ENCODE measurements at places on chromosomes 3 and 15.
A peak's percentile ranks its signal among the peaks of the same experiment; 100 is the strongest.

GRCh38 chr3:67196677-67197076 lies 198.6 kb downstream of the KBTBD8 start:
- no peaks in the 10 kb centered on the region for H3K27me3 ChIP-seq
- no peak for DNase-seq
- no peaks in the 10 kb centered on the region for H3K36me3 ChIP-seq
- H3K4me3 ChIP-seq = no peak overlapping the region

DNA sequence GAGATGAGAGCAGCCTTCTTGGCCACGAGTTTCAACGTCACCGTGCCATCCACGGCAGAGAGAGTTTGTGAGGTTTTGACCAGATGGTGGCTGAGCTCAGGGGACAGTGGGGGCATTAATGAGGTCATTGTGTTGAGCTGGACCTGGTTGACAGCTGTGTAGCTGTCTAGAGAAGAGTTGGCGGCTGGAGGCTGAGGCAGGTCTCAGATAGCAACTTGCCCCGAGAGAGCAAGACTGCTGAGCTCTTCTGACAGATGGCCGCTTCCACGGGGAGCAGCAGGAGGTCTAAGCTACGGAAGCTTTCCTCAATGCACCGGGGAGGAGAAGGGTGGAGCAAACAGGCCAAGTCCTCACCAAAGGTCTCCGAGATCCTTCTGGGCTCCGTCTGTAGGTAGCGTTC lies 44.8 kb upstream of the EIF5A2 start:
- no peaks in the 10 kb centered on the region for H3K4me1 ChIP-seq
- DNase-seq = no peak
- H3K27me3 ChIP-seq = no peaks in the 10 kb centered on the region

GRCh38 chr3:191141728-191142127 lies 57.3 kb upstream of the OSTN start:
- H3K27me3 ChIP-seq = no peaks in the 10 kb centered on the region
- H3K4me3 ChIP-seq = no peak overlapping the region
- no peaks in the 10 kb centered on the region for H3K36me3 ChIP-seq
- no peaks in the 10 kb centered on the region for H3K4me1 ChIP-seq
- no peak for DNase-seq
- no peak overlapping the region for H3K27ac ChIP-seq

DNA sequence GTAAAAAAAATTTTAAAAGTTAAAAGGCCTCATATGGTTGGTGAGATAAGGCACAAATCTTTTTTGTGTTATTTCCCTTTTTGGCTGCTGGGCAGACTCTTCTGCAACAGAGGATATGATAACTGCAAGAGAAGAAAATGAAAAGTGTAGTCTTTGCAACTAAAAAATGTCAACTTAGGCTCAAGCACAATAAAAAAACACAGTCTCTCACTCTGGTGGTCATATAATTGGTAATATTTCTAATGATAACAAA lies 15.4 kb downstream of the COMMD2 start:
- no peak for DNase-seq
- no peak overlapping the region for H3K27ac ChIP-seq
- no peak overlapping the region for H3K4me3 ChIP-seq
- H3K4me1 ChIP-seq = peaks cover 14% of the 10 kb centered on the region
- peaks cover 13% of the 10 kb centered on the region for H3K36me3 ChIP-seq
- H3K27me3 ChIP-seq = no peaks in the 10 kb centered on the region

DNA sequence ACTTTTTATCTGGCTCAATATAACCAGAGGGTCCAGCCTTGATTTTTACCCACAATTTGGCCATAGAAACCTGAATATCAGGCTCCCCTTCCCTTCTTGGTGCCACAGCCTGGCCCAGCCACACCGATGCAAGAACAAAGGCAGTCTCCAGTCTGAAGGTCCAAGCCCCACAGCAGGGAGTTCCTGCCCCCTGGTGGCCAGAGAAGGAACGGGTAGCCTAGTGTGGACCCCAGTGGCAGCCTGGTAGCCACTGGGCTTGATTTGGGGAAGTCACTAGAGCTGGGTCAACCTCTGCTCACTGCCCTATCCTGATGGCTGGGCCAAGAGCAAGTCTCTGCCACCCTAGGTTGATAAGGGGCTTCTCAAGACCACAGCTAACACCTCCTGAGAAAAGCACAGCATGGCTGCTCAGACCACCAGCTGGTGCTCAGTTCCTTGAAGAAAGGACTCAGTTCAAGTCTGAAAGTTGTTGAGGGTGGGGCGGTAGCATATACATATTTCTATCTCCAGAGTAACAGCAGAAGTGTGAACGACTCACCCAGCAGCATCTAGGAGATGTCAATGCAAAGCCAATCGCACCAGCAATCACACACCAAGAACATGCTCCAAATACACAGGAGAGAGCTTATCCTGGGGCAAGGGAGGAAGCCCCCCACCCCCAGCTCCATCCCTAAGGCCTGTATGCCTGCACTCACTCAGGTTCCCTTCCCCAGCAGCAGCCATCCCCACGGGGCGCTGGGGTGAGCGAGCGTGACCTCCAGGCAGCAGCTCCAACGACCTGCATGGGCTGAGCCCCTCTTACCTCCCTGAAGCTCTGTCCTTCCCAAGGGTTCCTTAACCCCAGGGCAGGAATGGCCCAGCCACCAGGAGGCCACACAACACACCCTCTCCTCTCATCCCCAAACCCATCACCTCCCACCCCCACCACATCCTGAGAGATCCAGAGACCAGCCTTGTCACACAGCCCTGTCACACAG lies 7.6 kb downstream of the PFKFB4 start:
- no peak overlapping the region for H3K4me3 ChIP-seq
- H3K36me3 ChIP-seq = peaks cover 6% of the 10 kb centered on the region
- no peaks in the 10 kb centered on the region for H3K4me1 ChIP-seq
- no peaks in the 10 kb centered on the region for H3K27me3 ChIP-seq
- H3K27ac ChIP-seq = peak overlapping the region; percentile 11

- H3K27ac ChIP-seq = no peak overlapping the region
- DNase-seq = no peak
- H3K4me3 ChIP-seq = no peak overlapping the region
- H3K27me3 ChIP-seq = no peaks in the 10 kb centered on the region
- no peaks in the 10 kb centered on the region for H3K36me3 ChIP-seq
Measured at GRCh38 chr15:61318301-61318700, 89.2 kb upstream of the RORA start.

- no peak overlapping the region for H3K27ac ChIP-seq
- no peaks in the 10 kb centered on the region for H3K4me1 ChIP-seq
- no peak overlapping the region for H3K4me3 ChIP-seq
- no peak for DNase-seq
Measured at GRCh38 chr3:17054301-17054981, 169.7 kb downstream of the PLCL2 start.

DNA sequence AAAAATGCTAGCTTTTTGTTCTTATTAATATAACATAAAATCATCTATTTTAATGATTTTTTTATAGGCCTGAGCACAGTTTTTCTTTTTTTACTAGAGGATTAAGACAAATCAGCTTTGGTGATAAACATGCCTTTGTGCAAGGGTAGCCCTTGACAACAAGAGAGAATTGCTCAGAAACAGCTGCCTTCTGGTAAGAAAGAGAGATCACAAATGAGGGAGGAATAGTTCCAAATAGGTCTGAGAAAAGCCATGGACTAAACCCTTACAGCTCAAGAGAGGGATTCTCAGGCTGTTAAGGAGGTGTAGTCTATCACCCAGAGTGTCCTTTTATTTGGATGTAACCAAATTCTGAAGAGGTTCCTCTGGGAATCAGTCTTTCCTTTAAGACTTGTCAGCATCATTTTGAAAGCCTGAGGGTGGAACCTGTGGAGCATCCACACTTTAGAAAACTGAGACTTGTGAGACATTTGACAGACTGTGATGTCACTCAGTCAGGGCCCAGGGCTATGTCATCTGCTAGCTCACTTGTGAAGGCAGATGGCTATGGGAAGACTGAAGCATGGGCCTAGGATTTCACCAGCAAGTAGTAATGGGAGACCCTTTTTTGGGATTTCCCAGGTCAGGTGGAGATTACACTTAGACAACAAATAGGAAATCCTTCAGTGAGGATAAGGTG lies 102.9 kb upstream of the KCNAB1 start:
- DNase-seq = no peak
- H3K4me3 ChIP-seq = no peak overlapping the region
- H3K36me3 ChIP-seq = no peaks in the 10 kb centered on the region
- H3K27ac ChIP-seq = no peak overlapping the region
- H3K27me3 ChIP-seq = no peaks in the 10 kb centered on the region
- H3K4me1 ChIP-seq = no peaks in the 10 kb centered on the region

- no peak overlapping the region for H3K27ac ChIP-seq
- no peaks in the 10 kb centered on the region for H3K36me3 ChIP-seq
- DNase-seq = no peak
- H3K4me3 ChIP-seq = no peak overlapping the region
Measured at GRCh38 chr3:181709537-181710279, 2.0 kb upstream of the SOX2 start.

DNA sequence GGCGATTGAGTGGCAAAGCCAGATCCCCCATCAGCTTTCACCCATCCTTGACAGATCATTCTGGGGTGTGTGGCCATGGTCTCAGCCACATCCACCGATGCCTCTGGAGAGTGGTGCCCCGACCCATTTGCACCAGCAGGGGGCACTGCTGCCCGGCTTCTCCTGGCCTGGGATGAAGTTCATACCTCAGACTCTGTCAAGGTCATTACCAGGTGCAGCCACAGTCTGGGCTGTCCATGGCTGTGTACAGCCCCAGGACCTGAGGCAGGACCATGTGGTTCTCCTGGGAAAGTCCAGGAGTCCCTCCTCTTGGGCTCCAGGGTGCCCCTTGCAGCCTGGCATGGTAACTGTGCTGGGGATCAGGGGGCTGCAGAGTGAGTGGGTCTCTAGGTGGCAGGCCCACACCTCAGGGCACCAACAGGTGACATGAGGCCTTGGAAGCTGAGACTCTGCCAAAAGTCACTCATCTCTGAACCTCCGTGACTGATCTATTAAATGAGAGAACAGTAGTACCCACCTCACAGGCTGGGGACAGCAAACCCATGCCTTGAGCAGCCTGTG lies 67.2 kb downstream of the CACNA2D2 start:
- DNase-seq = peak; percentile 41
- H3K36me3 ChIP-seq = no peaks in the 10 kb centered on the region
- H3K27me3 ChIP-seq = no peaks in the 10 kb centered on the region
- no peaks in the 10 kb centered on the region for H3K4me1 ChIP-seq

DNA sequence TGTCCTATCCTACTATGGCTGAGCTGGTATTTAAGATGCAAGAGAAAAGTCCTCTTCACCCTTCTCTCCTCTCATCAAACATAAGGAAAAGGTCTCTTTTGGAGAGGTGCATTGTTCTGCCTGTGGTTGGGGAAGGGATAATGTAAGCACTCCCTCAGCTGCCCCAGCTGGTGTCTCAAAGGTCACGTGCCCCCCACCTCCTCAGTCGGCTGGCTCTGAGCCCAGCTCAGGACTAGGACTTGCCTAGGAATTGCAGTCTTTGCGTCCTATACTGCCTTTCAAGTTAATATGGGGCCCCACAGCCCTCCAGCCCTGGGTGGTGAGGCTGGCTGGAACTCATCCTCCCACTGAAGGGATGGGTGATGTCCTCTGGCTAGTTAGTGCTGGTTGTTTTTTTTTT lies 29.7 kb downstream of the OR4F15 start:
- no peaks in the 10 kb centered on the region for H3K27me3 ChIP-seq
- no peaks in the 10 kb centered on the region for H3K4me1 ChIP-seq
- DNase-seq = no peak
- no peak overlapping the region for H3K4me3 ChIP-seq

- peaks cover 60% of the 10 kb centered on the region for H3K36me3 ChIP-seq
- no peaks in the 10 kb centered on the region for H3K4me1 ChIP-seq
- no peak overlapping the region for H3K4me3 ChIP-seq
- DNase-seq = no peak
Measured at GRCh38 chr3:23900744-23901143, 16.0 kb downstream of the NKIRAS1 start.

DNA sequence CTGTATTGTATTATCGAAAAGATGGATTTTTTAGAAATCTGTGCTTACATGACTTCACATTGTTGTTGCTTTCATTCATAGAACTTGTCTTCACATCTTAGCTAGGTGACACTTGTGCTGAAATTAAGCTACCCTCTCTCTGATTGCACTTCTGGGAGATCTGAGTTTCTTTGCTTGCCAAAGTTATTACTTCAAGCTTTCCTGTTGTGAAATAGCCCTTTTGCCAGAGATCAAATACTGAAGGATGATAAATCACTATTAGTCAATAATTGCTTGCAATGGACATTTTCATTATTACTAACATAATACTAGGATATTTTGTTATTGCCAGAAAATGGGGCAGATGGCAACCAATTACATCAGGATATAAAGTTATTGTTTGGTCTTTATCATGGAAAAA lies 34.7 kb downstream of the PIK3CA start:
- H3K4me3 ChIP-seq = no peak overlapping the region
- no peaks in the 10 kb centered on the region for H3K4me1 ChIP-seq
- H3K27me3 ChIP-seq = no peaks in the 10 kb centered on the region
- no peak for DNase-seq

DNA sequence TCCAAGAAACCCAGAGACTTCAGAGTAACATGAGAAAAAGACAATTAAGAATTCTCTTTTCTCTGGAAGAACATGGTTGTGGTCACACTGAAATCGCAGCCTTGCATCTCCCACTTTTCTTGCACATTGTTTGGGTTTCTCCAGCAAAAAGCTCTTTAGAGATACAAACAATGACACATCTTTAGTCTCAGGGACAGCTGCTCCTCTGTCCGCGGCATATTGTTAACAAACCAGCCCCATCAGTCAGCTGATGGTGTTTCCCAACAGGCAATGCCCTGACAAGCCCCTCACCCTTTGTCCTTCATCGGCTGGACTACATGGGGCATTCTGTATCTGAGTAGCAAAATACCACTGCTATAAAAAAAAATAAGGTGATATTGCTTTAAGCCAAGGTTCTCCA lies 53.4 kb downstream of the UMPS start:
- no peak overlapping the region for H3K4me3 ChIP-seq
- no peaks in the 10 kb centered on the region for H3K27me3 ChIP-seq
- peak overlapping the region; percentile 57 for H3K27ac ChIP-seq
- no peaks in the 10 kb centered on the region for H3K36me3 ChIP-seq
- peaks cover 88% of the 10 kb centered on the region for H3K4me1 ChIP-seq

- H3K36me3 ChIP-seq = no peaks in the 10 kb centered on the region
- H3K27me3 ChIP-seq = no peaks in the 10 kb centered on the region
- no peaks in the 10 kb centered on the region for H3K4me1 ChIP-seq
- H3K4me3 ChIP-seq = no peak overlapping the region
- no peak overlapping the region for H3K27ac ChIP-seq
Measured at GRCh38 chr15:77860071-77860691, 217.3 kb downstream of the TBC1D2B start.

GRCh38 chr3:23882487-23882918 lies 34.3 kb downstream of the NKIRAS1 start:
- no peaks in the 10 kb centered on the region for H3K36me3 ChIP-seq
- DNase-seq = no peak
- H3K27me3 ChIP-seq = no peaks in the 10 kb centered on the region
- H3K27ac ChIP-seq = no peak overlapping the region
- peaks cover 2% of the 10 kb centered on the region for H3K4me1 ChIP-seq

DNA sequence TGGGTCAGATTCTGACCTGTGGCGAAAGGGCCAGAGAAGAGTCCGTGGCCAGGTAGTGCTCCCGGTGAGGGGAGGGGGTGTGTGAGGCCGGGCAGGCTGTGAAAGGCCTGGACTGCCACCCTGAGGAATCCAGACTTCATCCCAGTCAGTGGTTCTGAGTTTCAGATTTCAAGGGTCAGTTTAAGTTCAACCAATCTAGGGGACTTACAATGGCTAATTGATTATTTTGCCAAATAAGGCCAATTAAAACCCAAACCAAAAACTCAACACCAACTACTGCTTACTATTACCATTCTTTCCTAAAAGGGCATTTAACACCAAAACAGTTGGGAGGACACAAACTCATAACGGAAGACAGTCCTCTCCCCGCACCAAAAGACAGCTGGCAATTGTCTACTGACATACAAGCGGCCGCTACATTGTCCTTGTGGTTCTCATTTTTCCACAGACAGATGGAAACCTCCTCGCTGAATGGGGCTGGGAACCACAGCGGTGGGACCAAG lies 30.5 kb downstream of the TMEM44 start:
- DNase-seq = no peak
- H3K4me1 ChIP-seq = no peaks in the 10 kb centered on the region
- no peaks in the 10 kb centered on the region for H3K27me3 ChIP-seq
- H3K36me3 ChIP-seq = no peaks in the 10 kb centered on the region
- H3K27ac ChIP-seq = no peak overlapping the region
